GM10248 (cell line): ENCODE measurements at places on chromosomes 6 and 20.

GRCh38 chr6:1468126-1468525 is 78.8 kb downstream of the FOXF2 start:
- DNase-seq, result no peak

GRCh38 chr6:81834141-81834681 is 81.7 kb upstream of the TENT5A start:
- no peak for DNase-seq

GRCh38 chr6:116412270-116412669 is 41.5 kb downstream of the DSE start:
- DNase-seq, result no peak

DNA sequence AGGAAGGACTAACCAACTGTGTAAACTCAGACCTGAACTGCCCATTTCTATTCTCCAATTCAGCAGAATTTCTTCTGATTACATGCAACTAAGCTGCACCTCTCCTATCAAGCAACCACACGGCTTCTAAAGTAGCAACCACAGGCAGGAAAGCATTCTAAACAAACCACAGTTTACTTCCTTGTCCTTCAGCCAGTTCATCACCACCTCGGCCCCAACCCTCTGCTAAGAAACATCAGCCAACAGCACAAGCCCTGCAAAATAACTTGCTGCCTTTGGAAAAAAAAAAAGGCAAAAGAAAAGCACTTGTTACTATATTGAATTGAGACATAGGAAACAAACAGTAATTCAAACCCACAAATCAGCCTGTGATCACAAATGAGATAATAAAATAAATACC is 140.3 kb downstream of the NFATC2 start:
- no peak for DNase-seq
